ENCODE measurements at places on chromosomes 3 and 15. TPM values are rescaled to one million over a fixed set of nuclear protein-coding genes. Genes with fewer than 3 reads are reported as not detected.

- no peak for ATAC-seq
These were observed 64.3 kb upstream of the LEKR1 start for GRCh38 chr3:156761713-156762451.

GRCh38 chr15:62816342-62817069 lies 226.0 kb upstream of the TPM1 start:
- ATAC-seq = no peak

DNA sequence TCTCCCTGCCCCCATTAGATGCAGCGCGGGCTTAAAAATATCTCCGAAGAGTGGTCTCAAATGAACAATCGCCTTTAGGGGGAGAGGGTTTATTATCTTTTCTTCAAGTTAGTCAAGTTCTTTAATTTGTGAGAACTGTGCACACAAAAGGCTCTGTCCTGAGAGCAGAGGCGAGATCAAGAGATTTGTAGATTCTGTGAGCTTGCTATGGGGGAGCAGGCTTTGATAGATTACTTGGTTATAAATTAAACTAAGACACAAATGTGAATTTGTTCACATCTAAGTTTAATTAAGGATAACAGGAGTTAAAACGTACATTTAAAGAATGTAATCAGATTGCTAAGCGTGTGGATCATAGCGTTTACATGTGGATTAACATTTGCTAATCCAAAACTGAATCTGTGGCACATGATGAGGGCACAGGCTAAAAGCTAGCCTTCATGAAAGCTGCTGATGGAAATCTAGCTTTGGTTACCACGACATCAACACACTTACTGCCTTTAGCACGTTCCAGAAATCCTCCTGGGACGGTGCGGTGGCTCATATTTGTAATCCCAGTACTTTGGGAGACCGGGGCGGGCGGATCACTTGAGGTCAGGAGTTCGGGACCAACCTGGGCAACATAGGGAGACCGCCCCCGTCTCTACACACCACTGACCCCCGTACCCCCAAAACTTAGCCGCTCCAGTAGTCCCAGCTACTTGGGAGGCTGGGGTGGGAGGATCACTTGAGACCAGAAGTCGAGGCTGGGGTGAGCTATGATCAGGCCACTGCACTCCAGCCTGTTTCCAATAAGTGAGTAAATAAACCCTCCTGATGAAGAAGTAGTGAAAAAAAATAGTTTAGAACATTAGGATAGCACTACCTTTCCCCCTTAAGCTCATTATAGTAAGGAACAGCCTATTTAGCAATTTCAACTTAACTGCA lies 1.0 kb upstream of the PRTG start:
- ATAC-seq = no peak

DNA sequence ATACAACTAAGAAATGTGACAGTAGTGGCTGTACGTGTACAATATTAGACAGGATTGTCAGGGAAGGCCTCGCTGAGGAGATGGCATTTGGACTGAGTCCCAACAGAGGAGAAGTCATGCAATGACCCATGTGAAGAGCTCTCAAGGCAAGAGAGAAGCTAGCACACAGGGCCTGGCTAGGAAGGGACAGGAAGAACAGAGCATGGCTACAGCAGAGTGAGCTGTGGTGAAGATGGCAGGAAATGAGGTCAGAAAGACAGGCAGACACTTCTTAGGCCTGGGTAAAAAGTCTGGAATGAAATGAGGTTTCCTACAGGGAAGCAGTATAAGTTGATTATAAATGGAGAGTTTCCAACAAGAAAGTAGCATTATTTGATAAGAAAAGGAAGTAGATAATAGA lies 33.2 kb upstream of the LEKR1 start:
- no peak for ATAC-seq

Gene SLC22A14
- total RNA-seq = 0.24 TPM

Gene NEK10
- total RNA-seq = 0.40 TPM
